ENCODE measurements at places on chromosomes 13 and 19. TPM values are rescaled to one million over a fixed set of nuclear protein-coding genes. Genes with fewer than 3 reads are reported as not detected.

COL4A2 gene
- total RNA-seq: 154 TPM

CYP4F8 gene
- not detected for total RNA-seq

LIM2 gene
- total RNA-seq: not detected

B3GNT3 gene
- total RNA-seq: 15.7 TPM

TRIP10 gene
- 76.2 TPM for total RNA-seq

Measured in airway epithelial cell (primary cell).